CD4-positive, alpha-beta T cell treated with Interleukin-15 for 1 hour (primary cell): ENCODE measurements at places on chromosomes 5 and 9.

- no peak for DNase-seq
Measured at GRCh38 chr9:132249123-132249522, 87.3 kb downstream of the NTNG2 start.

DNA sequence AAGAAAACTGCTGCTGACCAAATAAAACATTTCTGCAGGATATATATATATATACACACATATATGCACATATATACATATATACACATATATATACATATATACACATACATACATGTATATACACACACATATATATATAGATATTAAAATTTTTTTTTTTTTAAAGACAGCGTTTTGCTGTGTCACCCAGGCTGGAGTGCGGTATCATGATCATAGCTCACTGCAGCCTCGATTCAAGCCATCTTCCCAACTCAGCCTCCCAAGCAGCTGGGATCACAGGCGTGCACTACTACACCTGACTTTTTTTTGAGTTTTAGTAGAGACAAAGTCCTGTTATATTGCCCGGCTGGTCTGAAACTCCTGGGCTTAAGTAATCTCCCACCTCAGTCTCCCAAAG, 2.7 kb downstream of the MRPL22 start:
- DNase-seq = no peak

DNA sequence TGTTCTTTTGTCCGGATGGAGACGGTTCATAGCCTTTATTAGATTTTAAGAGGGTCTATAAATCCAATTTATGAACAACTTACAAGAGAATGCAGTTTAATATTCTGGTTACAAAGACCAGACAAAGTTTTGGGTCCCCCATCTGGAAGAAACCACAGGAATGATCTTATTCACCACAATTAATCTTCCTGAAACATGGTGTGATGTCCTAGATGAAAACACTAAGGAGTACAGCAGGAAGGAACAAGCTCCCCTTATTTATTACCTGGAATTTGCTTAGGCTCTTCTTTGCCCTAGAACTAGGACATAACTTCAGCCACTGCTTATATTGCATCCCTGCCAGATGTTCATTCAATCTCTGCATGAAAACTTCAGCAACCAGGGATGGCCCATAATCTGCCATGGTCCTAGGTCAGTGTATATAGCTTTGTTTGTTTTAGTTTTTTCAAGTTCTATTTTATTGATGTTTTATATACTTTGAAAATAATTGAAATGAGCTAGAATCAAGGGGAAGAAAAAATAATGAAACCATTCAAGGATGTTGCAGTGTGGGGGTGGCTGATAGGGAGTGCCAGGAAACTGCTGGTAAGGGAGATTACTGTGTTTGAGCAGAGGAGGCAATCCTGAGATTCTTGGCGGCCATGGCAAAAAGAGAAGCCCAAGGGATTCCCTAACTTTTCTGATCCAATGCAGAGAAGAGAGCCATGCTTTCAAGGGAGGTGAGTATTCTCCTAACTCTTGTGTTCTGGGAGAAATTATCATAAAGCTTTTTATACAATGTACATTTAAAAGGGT, 16.8 kb downstream of the TXNDC8 start:
- DNase-seq = no peak

GRCh38 chr9:118701985-118702384, 667.2 kb downstream of the BRINP1 start:
- no peak for DNase-seq

- DNase-seq = no peak
Measured at GRCh38 chr5:177981296-177982071, 14.6 kb downstream of the PROP1 start.

- no peak for DNase-seq
Measured at GRCh38 chr5:112960863-112961504, 15.6 kb upstream of the DCP2 start.

GRCh38 chr5:132001647-132002561, 9.6 kb downstream of the ACSL6 start:
- no peak for DNase-seq

- DNase-seq = no peak
Measured at GRCh38 chr5:10975945-10976344, 214.9 kb upstream of the DAP start.

DNA sequence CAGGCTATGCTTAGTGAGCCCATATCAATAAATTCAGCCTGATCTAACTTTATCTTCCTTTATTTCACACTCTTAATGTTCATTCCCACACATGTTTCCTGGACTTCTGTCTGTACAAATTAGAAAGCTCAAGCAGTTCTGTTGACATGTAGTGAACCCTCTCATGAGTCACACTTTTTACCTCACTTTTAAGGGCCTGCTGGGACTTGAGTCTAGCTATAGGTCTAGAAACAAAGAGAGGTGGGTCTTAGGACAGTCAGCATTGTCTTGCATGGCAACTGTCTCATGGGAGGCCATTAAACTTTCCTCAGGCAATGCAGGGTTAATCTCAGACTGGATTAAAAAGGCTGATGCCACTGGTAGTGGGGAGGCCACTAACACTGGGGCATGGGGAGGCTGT, 8.6 kb upstream of the CCNH start:
- DNase-seq = no peak
